ENCODE measurements at places on chromosomes 3 and 15. TPM values are rescaled to one million over a fixed set of nuclear protein-coding genes. Genes with fewer than 3 reads are reported as not detected.

Gene PXYLP1
- total RNA-seq = 33.5 TPM

Gene ZBBX
- total RNA-seq = 1.6 TPM

Gene ADAMTS9
- 15.1 TPM for total RNA-seq

Gene RTP3
- total RNA-seq = not detected

Gene ATP13A5
- total RNA-seq = not detected

Gene SETD2
- 52.7 TPM for total RNA-seq

Gene FBXO40
- total RNA-seq = not detected

Gene SLC22A14
- total RNA-seq = not detected

Gene SERPINI2
- total RNA-seq = 0.86 TPM

Gene CORO2B
- total RNA-seq = 23.1 TPM

Gene ST3GAL6
- 17.9 TPM for total RNA-seq

Gene AGTR1
- 2.1 TPM for total RNA-seq

DNA sequence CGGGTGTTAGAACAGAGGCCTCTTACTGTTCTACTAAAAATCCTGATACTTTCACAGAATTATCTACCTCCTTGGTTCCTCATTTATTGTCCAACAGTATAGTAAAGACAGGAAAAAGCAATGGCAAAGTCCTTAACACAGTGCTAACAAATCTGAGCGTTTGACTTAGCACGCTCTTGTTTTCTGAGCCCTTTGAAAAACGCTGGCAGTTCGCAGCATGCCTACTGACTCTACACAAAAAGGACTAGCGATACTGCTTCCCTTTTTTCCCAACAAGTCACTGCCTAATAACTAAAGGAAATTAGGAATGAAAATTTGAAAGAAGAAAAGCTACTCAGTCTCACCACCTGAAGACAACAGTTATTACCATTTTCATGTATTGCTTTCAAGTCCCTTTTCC is 34.8 kb upstream of the CEMIP start:
- no peak for DNase-seq

DNA sequence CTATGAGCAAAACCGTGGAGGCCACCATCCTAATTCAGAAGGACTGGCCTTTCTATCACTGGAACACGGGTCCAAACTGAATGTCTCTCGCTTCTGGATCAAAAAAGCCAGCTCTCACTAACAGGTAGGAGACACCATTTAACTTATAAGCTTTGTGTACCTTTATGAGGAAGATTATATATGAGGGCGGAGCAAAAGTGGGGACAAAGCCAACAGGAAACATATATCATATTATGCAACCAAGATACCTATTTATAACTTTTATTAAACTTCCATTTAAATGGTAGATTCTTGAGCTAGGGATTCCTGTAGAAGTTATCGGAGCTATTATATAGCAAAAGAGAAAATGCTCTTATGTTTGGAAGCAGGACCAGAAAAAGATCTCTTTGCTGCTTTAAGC is 78.4 kb downstream of the IGF2BP2 start:
- DNase-seq = no peak

- DNase-seq = no peak
Measured at GRCh38 chr3:41334426-41334825, 135.1 kb downstream of the CTNNB1 start.

GRCh38 chr3:122758877-122759560 is 34.6 kb downstream of the HSPBAP1 start:
- no peak for DNase-seq

DNA sequence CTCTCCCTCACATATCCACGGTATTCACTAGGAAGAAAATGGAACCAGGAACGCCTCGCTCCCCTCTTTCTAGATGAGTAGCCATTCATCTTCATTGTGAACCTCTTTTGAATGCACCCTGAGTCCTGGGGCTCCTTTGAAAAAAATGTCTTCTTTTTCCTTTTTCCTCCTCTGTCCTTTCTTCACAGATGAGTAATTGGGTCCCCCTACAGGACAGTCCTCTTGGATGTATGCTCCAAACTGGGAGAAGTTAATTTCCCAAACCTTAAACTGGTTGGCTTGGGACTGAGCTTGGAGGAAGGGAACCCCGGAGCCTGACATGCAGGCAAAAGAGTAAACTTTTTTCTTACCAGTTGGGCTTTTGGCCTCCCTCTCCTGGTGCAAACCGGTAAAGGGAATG is 108.8 kb downstream of the DPH6 start:
- DNase-seq = no peak

GRCh38 chr3:102057781-102058421 is 208.6 kb downstream of the NFKBIZ start:
- DNase-seq = no peak

- no peak for DNase-seq
Measured at GRCh38 chr3:17941766-17942165, 199.3 kb upstream of the TBC1D5 start.

DNA sequence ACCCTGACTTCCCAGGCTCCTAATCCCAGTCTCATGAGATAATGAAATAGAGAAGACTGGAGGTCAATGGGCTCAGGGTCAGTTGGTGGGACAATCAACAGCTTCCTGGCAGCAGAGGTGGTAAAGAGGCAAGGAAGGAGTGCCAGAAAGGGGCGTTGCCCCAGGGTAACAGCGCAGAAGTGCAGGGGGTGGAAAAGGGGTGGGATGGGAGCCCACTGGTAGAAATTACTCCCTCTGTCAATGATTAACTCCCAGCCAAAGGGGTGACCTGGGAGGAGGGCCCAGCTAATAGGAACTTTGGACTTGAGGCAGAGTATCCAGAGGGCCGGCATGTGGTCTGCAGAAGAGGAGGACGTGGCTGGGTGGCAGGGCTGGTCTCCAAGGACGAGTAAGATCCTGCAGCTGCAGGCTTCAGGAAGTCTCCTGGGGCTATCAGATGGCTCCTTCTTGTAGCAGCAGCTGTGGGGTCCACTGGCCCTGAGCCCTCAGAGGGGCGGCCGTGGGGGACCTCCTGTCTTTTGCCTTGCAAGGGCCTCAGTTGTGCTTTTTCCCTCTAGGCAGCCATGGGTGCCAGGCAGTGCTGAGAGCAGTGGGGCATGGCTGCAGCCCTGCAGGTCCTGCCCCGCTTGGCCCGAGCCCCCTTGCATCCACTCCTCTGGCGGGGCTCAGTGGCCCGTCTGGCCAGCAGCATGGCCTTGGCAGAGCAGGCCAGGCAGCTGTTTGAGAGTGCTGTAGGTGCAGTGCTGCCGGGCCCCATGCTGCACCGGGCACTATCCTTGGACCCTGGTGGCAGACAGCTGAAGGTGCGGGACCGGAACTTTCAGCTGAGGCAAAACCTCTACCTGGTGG is 2.3 kb downstream of the GLYCTK start:
- no peak for DNase-seq

DNA sequence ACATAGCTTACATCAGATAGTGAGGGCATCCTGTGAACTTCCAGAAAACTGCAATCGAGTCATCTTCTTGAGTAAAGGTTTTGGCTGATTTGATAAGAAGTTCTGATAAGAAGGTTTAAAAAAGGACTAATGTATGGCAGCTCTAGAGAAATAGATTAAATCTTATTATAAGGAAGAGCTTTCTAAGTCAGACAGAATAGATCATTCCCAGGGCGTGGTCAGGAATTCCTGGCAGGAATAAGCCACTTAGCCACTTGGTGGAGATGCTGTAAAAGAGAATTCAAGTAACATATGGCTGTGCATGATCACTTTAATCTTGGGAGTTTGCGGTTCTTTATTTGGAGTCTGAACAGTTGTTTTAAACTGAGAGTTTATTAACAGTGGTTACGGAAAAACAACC is 17.4 kb downstream of the PGBD4 start:
- DNase-seq = no peak

DNA sequence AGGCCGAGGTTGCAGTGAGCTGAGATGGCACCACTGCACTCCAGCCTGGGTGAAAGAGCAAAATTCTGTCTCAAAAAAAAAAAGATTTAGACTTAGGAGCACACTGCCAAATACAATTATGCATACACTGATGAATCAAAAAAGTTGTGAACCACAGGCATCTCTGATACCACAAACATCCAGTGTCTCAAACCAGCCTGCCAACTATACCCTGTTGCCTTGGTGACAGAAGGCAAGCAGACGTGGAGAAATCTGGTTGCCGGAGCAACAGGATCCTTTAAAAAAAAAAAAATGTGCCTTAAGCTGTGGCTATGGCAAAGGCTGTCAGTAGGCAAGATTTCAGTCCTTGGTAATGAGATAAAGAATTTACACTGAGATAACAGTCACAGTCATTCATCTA is 202.3 kb downstream of the NEK10 start:
- DNase-seq = no peak

DNA sequence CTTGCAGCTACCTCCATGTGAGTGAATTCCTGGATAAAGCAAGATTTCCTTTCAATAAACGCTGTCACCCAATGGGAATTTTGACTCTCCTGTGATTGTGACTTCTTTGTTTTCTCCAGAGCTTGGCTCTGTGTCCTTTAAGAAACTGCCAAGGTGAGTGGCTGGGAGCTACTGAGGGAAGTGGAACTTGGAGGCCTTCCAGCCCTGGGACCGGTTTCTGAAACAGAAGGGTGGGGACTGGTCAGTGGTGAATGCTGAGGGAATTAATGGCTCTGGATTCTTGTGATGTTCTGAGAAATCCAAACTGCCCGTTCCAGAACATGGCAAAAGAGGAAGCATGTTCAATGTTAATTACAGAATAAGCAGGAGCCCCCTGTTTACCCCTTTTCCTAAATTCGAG is 41.1 kb upstream of the MYZAP start:
- DNase-seq = no peak

- no peak for DNase-seq
Measured at GRCh38 chr3:40869013-40869412, 330.3 kb upstream of the CTNNB1 start.

- DNase-seq = no peak
Measured at GRCh38 chr3:107931326-107931725, 159.5 kb downstream of the CD47 start.

GRCh38 chr3:143203848-143204247 is 84.3 kb downstream of the CHST2 start:
- no peak for DNase-seq

- no peak for DNase-seq
Measured at GRCh38 chr3:63968612-63969350, 54.5 kb downstream of the PSMD6 start.

GRCh38 chr3:72338942-72339669 is 509.1 kb downstream of the SHQ1 start:
- no peak for DNase-seq

DNA sequence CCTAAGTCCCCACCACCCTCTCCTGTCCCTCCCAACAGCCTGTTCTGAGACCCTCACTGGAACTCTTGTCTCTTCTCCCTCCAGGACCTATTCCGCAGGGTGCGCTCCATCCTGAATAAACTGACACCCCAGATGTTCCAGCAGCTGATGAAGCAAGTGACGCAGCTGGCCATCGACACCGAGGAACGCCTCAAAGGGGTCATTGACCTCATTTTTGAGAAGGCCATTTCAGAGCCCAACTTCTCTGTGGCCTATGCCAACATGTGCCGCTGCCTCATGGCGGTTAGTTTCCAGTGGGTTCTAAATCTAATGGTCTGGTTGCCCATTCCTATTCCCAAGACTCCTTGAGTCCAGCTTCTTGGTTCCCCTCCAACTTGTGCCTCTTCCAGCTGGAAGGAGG is 9.3 kb downstream of the EIF4G1 start:
- no peak for DNase-seq

DNA sequence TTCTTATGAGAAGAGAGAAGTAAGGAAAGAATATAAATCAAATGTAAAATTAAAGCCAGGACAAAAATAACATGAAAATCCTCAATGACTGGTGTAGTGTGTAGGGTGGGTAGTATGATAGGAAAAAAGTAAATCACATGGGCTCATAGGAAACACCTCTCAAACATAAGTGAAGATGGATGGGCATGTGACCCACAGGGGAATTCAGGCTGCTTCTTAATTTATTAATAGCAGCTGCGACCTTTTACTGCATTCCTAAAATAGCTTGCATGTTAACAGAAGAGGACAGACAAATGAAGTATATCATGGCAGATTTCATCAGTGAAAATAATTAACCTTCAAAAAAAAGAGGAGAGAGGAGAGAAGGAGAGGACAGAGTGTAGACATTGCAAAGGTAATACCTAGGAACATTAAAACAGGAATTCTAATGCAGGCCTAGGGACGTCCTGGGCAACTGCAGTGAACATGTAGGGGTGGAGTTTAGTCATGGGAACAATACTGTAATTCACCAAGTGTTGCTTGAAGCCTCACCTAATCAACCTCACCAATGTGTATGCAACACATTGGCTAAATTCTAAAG is 132.9 kb downstream of the KCNMB2 start:
- no peak for DNase-seq
